Stromal cell of bone marrow (primary cell): ENCODE measurements at places on chromosomes 6 and 20.

- no peak for DNase-seq
Observed at GRCh38 chr6:23547851-23548250, 578.2 kb upstream of the NRSN1 start.

- no peak for DNase-seq
Observed at GRCh38 chr20:57829805-57830514, 120.1 kb upstream of the PMEPA1 start.

- DNase-seq, result no peak
Observed at GRCh38 chr6:73811706-73812105, 115.7 kb downstream of the CD109 start.

- no peak for DNase-seq
Observed at GRCh38 chr6:12114055-12114503, 102.0 kb downstream of the HIVEP1 start.

GRCh38 chr6:141552463-141552862 lies 580.3 kb upstream of the GJE1 start:
- DNase-seq, result no peak

- no peak for DNase-seq
Observed at GRCh38 chr6:157280947-157281346, 42.4 kb downstream of the TMEM242 start.

DNA sequence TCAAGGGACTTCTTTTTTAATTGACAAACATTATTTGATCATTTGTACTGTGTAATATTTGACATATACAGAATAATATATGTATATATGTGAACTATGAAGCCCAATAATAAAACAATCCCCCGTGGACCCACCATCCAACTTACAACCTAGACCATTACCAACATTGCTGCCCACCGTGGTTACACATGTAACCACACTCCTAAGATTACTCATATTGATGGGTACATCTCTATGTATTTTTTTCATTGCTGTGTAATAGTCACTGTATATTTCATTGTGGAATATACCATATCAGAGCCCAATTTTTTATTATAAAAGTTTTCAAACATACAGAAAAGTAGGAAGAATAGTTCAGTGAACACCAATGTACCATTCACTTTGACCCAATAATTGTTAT lies 94.3 kb downstream of the RTN4IP1 start:
- DNase-seq, result no peak

GRCh38 chr6:32941214-32941768 lies 463 bp upstream of the HLA-DMB start:
- DNase-seq, result no peak

GRCh38 chr6:73523434-73524123 lies 2.7 kb upstream of the EEF1A1 start:
- DNase-seq, result no peak

DNA sequence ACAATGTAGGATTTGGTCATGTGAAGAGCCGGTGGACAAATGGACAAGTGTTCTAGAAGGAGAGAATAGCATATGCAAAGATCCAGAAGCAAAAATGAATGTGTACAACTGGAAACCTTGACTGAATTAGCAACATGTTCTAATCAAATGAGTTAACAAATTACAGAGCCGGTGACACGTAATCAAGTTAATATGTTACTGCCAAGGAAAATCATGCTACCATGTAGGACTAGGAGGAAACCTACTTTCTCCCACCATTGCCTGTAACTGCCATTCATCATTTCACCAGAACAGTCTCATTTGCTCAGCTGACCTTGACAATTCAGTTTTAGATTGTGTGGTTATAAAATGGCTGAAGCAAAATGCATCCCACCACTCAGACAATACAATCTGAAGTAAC lies 179.4 kb downstream of the KIF16B start:
- no peak for DNase-seq

- DNase-seq, result no peak
Observed at GRCh38 chr6:138393871-138394783, 9.9 kb upstream of the HEBP2 start.

DNA sequence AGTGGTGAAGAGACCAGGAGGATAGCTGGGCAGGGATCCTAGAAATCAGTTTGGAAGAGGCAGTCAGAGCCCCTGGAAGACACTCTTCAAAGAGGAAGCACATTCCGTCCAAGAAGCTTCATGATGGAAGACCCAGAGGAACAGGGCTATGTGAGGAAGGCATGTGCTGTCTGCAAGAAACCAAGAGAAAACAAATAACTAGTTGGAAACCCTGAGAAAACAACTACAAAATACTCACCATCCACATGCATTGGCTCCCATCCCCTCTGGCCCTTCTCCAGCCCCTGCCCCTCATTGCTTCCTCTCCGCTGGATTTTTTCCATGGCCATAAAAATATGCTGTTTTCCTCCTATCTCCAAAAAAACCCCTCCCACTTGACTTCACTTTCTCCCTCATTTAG lies 40.9 kb upstream of the SMOC2 start:
- no peak for DNase-seq

DNA sequence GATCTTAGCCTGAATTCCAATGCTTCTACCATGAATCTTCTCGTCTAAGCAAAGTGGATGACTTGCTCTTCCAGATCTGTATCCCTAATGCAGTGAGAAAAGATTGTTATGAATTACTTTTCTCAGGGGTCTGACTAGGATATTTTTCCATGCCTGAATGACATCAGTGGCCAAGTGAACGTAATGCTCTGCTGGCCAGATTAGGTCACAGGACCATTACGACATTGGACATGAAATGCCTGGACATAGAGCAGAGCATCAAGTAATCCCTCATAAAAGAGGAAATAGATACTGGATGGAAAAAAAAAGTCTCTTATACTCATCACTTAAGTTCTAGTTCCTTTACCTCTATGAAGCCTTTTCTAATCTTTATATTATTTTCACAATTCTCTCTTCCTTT lies 12.1 kb upstream of the THEMIS start:
- DNase-seq, result no peak

- DNase-seq, result no peak
Observed at GRCh38 chr6:163344411-163344810, 70.1 kb upstream of the QKI start.

- DNase-seq, result no peak
Observed at GRCh38 chr20:16405254-16405653, 168.0 kb downstream of the KIF16B start.

- DNase-seq, result peak; percentile 95
Observed at GRCh38 chr6:16929809-16930208, 168.5 kb upstream of the ATXN1 start.

- DNase-seq, result no peak
Observed at GRCh38 chr20:33434434-33434833, 9.1 kb downstream of the SNTA1 start.

DNA sequence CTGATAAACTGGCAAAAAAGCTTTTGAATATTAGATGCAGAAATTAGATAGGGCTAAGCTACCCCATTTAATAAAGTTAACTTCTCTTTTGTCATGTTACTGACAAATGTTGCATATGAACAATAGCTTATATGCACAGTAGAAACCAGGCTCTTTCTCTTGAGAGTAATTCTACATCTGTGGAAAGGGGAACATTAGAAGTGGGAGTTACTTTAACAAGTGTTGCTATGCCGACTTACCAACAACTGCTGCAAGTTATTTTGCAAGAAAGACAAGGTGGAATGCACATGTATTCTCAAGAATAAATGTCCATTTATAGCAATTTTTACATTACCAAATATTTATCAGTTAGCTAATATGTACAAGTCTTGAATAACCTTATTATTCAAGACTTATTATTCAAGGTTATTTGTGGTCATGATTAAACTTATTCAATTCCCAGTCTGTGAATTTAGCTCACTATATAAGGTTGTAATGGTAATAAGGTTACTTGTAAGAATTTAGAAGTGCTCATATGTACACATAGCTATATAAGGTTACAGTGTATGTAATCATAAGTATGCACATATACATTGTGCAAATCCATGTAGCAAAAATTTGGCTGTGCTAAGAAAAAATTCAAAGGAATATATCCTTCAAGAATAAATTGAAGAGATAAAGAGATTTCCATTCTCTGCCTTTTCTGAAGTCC lies 38.3 kb downstream of the ADGRG6 start:
- no peak for DNase-seq

DNA sequence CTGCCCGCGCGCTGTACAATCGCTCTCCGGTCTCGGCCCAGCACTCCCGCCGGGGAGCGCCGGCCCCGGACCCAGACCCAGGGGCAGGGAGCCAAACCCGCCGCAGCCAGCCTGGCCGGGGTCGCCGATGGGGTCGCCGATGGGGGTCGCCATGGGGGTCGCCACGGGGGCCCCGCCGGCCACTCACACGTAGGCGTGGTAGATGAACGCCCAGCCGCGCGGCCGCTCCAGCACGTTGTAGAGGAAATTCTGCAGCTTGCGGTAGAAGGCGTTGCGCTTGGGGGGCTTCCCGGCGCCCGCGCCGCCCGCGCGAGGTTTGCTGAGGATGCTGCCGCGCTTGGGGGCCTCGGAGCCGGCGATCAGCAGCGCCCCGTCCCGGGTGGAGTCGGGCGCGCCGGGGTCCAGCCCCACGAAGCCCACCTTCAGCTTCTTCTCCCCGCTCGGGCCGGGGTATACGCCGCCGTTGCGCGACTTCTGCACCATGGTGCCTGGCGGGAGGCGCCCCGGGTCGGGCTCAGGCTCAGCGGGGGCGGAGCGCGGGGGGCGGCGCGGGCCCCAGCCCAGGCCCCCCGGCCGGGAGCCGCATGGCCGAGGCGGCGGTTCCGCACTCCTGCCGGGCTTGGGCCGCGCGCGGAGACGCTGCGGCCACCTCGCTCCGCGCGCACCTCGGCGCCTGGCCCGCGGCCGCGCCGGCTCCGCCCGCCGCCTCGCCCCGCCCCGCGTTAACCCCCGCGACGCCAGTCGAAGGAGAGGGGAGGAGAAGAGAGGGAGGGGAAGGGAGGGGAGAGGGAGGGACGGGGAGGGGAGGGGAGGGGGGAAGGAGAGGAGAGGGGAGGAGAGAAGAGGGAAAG lies at the start of gene KCNQ2:
KCNQ2 (minus strand) TSS at position 675 of the 851 bp plus-strand sequence; CDS start at position 483, 192 bp downstream.
- DNase-seq, result no peak

GRCh38 chr6:136104556-136104955 lies 145.6 kb downstream of the MTFR2 start:
- no peak for DNase-seq

DNA sequence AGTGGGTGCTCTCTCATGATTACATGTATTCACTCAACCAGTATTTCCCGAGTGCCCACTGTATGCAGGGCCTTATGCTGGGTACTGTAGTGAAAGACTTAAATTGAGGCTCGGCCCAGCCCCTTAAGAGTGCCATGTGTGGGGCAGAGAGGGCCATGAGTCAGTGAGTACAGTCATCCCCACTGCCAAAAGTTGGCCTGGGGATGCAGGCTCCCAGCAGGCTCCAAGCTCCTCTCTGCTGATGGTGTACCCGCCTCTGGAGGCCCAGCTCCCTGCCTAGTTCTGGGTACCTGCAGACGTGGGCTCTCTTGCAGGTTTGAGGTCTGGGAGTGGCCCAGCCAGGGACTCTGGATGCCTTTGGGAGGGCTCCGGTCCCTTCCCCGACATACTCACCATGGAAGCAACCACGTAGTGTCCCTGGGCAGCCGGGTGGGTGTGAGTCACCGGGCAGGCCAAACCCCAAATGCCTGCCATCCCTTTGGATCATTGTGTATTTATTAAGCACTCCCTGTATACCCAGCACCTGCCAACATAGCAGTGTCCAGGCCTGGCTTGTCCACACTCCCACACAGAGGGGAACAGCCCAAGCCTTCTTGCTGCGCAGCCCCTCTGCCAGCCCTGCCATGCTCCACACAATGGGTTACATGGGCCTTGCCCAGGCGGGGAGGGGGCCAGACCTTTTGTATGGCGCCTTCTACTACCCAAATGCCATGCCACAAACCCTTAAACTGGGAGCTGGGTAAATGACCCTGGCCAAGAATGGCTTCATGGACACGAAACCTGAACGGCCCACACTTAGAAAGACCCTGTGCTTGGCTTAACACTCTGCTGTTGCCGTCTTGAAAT lies 153.6 kb downstream of the VEGFA start:
- DNase-seq, result peak; percentile 60

DNA sequence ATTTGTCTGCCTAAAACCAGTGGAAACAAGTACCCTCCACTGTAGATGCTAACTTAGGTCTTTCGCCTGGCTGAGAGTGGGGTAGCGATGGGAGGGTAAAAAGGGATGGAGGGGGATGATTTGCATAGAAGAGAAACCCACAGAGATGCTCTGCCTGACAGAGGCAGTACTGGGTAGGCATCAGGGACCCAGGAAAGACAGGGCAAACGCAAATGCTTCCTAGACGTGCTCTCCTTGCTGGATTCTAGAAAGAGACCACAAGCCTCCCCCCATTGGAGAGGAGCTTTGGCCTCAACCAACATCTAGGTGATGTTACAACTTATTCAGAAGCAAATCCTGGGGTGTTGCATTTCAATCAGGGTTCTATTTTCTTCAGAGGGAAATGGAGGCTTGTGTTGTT lies 3.2 kb downstream of the OLIG3 start:
- no peak for DNase-seq
